ENCODE measurements at places on chromosomes 3 and 15.

DNA sequence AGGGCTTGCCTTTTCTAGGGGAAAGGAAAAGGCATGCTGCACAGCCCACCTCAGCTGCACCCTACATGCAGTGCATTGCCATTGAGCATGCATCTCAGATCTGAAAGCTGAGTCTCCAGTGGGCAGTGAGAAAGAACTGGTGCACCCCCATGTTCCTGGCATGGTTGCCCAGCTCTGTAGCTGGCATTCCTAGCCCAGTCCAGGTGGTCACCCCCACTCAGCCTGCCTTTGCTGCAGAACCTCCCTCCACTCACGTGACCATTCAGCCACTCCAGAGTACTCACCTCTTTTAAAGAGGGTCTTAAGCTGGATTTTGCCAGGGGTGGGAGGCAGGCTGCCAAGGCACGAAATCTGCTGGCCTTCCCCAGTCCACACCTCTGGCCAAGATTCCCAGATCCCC is 208.6 kb upstream of the TOPAZ1 start:
- no peak for DNase-seq

DNA sequence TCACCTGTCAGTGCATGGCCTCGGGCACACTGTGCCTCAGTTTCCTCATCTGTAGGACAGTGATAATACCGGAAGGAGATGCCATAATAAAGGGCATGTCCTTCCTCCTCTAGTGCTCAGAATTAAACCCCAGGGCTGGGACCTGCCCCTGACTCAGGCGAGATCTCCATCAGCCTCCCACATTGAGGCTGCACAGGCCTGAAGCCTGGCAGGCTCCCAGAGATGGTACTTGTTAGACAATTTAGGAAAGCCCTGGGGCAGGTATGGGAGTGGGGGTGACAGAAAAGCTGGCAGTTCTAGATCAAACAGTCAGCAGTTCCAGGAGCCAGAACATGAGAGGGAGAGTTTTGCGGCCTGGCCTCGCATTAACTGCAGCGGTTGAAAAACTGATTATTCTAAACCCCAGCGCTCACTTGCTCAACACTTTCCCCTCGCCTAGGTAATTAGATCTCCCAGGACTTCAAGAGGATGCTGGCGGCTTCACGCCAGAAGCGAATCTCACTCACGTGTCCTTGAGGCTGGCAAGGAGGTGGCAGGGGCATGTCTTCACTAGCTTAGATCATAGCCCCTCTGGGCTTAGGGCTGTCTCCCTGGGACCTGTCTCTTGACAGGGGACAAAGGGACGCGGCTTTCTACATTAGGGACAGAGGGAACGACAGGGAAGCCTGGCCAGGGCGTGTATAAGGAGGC is 73.1 kb downstream of the ATP2B2 start:
- DNase-seq = no peak

GRCh38 chr3:76044601-76045600 is 259.6 kb upstream of the ZNF717 start:
- DNase-seq = no peak

DNA sequence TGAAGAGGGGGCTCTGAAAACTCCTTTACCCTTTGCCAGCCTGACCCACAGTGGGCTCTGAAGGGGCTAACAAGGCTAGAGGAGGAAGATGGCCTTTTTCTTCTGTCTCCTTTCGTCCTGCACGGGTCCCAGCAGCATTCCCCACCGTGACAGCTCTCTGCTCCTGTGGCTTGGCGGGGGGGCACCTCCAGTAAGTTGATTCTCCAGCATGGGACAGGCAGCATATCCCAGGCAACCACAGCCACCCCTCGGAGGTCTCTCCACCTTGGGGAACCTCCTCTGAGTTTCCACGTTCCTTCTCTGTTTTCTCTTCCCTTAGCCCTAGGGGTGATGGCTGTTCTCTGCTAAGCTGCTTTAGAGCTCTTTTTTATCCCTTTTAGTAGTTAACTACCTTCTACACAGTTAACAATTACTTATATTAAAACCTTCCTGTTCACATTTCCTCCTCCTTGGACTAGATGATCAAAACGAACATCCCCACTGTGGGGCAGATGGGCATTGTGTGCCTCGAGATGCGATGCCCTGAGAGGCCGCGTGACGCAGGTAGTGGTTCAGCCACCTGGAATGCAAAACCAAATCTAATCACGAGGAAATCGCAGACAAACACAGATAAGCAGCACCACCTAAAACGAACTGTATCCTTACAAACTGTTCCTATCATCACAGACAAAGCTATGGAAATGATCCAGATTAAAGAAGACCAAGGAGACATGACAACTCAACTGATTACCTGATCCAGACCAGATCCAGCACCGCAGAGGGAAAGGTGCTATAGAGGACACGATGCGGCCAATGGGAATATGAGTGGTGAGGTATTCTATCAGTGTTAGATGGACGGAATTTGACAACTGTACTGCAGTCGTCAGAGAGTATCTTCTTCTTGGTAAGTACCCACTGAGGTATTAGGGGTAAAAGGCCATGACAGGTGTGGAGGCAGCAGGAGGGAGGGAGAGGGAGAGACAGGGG is 27.7 kb downstream of the TSPAN3 start:
- no peak for DNase-seq

DNA sequence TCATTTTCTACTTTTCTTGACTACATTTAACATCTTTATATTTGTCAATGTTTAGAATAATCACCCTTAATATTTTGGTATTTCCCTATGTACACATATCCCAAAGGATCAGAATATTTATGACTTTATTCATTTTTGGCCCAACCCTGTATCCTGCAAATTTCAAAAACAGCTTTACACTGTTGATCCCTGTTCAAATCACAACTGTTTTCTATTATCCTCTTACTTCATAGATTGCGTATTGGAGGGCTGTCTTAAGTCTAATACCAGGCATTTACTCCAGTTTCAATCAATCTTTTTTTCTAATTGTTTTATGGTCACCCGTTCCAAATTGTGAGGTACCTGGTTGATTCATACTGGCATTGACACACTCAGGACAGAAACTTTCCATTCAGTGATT is 107.9 kb downstream of the RPL22L1 start:
- DNase-seq = no peak

Measured in NCI-H526 treated with DMSO at 0.1 percent for 48 hours (cell line).